ENCODE measurements at places on chromosomes 7 and 10. TPM values are rescaled to one million over a fixed set of nuclear protein-coding genes. Genes with fewer than 3 reads are reported as not detected.

Gene ZNF503
- total RNA-seq = 3.6 TPM

DNA sequence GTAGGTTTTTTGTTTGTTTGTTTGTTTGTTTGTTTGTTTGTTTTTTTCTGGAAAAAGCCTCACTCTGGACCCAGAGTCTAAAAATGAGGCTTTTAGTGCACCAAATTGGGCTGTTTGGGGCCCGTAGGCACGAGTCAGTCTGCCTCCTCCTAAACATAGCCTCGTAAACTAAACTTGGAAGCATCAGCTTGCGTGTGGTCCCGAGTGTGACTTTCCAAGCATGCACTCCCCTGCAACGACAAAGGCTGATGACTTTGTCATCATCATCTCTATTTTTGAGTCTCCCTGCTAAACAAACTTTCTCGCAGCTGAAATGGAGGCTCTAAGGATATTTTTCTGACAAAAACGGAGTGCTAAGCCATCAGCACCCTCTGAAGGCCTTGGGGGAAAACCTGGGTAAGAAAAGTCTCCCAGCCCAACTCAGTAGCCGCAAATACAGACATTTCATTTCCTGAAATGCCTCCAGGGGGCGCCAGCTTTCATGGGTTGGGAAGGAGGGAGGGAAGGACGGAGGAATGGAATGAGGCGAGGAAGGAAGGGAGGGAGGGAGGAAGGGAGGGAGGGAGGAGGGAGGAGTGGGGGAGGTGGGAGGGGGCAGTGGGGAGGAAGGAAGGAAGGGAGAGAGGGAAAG is 245.9 kb downstream of the KCNMA1 start:
- peak; percentile 79 for DNase-seq
- no peaks in the 10 kb centered on the region for H3K36me3 ChIP-seq
- no peaks in the 10 kb centered on the region for H3K27me3 ChIP-seq
- H3K27ac ChIP-seq = peak overlapping the region; percentile 65

DNA sequence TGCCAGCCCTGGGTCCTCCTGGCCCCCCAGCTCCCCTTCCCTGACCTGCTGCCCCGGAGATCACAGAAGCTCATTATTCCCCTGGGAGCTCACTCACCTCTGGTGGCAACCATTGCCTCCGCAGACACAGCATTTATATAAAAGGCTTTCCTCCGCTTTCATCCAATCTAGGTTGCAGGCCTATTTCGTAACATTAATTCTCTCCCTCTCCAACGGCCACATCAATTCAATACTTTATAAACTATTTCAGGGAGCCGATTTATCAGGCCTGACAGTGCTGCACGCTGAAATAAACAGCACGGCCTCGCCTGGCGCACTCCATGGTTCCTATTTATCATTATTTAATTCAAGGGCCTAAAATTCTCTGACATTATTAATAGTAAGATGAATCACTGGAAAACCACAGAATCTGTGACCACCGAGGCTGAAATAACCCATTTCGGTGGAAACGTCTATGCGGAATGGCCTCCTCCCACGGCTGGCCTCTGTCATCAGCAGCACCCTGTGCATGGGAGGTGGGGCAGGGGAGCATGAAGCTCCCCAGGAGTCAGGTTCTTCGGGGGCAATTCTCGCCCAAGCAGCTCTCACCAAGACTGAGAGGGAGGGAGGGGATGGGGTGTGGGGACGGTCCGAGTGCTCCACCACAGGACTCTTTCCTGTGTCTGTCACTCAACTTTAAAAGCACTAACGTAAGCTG is 249.3 kb upstream of the PFKP start:
- no peak for DNase-seq
- no peaks in the 10 kb centered on the region for H3K36me3 ChIP-seq
- H3K27ac ChIP-seq = no peak overlapping the region
- no peaks in the 10 kb centered on the region for H3K4me1 ChIP-seq
- H3K27me3 ChIP-seq = no peaks in the 10 kb centered on the region

DNA sequence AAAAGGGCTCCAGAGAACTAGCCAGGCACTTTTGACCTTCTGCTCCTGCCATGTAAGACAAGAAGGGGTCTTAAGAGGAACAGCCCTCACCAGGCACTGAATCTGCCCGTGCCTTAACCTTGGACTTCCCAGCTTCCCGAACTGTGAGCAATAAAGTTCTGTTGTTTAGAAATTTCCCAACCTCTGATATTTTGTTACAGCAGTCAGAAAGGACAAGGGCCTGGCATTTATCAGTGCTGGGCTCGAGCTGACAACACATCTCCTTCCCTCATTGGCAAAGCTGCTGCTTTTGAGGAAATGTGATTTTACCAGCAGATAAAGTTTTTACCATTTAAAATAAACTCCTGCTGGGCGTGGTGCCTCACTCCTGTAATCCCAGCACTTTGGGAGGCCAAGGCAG is 103.5 kb downstream of the GPR26 start:
- H3K27me3 ChIP-seq = no peaks in the 10 kb centered on the region
- no peak overlapping the region for H3K4me3 ChIP-seq
- H3K36me3 ChIP-seq = no peaks in the 10 kb centered on the region
- H3K27ac ChIP-seq = no peak overlapping the region
- no peaks in the 10 kb centered on the region for H3K4me1 ChIP-seq
- no peak for DNase-seq

- no peaks in the 10 kb centered on the region for H3K4me1 ChIP-seq
- no peaks in the 10 kb centered on the region for H3K27me3 ChIP-seq
- no peak overlapping the region for H3K27ac ChIP-seq
These were observed 45.5 kb upstream of the ANAPC16 start for GRCh38 chr10:72170263-72170662.

GRCh38 chr10:31759124-31759798 is 169.4 kb downstream of the ARHGAP12 start:
- H3K27me3 ChIP-seq = no peaks in the 10 kb centered on the region
- peak overlapping the region; percentile 97 for H3K27ac ChIP-seq
- peak overlapping the region; percentile 83 for H3K4me3 ChIP-seq
- H3K4me1 ChIP-seq = peaks cover 6% of the 10 kb centered on the region
- peak; percentile 45 for DNase-seq
- no peaks in the 10 kb centered on the region for H3K36me3 ChIP-seq

Gene SMO
- 11.8 TPM for total RNA-seq

Gene H2BK1
- total RNA-seq = not detected

DNA sequence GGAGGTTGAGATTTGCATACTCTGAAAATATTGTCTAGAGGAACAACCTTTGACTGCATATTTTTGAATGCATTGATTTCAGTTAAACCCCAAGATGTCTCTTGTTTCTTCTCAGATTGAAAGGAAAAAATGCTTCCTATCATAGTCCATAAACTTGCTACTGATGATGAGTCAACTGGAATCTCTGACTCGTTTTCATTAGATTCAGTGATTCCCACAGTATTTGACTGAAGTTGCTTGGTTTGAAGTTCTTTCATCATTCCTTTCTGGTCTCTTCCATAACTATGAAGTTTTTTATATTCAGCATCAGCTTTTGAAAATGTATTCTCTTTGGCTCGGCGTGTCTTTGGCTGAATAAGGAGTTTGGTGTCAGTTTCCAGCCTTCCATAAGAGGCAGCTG is 10.7 kb downstream of the PEX1 start:
- DNase-seq = no peak
- no peaks in the 10 kb centered on the region for H3K4me1 ChIP-seq
- no peak overlapping the region for H3K27ac ChIP-seq
- no peaks in the 10 kb centered on the region for H3K27me3 ChIP-seq
- H3K4me3 ChIP-seq = no peak overlapping the region

DNA sequence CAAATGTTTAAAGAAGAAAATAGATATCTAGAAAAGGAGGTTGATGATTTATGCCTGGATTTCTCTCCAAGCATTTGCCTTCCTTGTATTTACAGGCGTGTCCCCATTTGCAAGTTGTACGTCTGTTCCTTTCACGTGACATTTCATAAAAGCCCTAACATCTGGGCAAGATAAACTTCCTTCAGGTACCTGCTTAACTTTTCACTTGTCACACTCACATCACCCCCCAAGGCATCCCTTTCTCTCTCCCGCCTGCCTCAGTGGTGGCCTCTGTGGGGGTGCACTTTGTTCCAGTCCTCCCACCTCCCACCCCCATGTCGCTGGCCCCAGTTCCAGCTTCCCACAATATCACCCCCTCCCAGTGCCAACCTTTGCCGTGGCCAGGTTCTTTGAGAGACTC is 6.7 kb downstream of the TWIST1 start:
- H3K27ac ChIP-seq = peak overlapping the region; percentile 42
- DNase-seq = no peak
- no peaks in the 10 kb centered on the region for H3K27me3 ChIP-seq
- no peaks in the 10 kb centered on the region for H3K4me1 ChIP-seq
- H3K4me3 ChIP-seq = peak overlapping the region; percentile 14
- no peaks in the 10 kb centered on the region for H3K36me3 ChIP-seq

DNA sequence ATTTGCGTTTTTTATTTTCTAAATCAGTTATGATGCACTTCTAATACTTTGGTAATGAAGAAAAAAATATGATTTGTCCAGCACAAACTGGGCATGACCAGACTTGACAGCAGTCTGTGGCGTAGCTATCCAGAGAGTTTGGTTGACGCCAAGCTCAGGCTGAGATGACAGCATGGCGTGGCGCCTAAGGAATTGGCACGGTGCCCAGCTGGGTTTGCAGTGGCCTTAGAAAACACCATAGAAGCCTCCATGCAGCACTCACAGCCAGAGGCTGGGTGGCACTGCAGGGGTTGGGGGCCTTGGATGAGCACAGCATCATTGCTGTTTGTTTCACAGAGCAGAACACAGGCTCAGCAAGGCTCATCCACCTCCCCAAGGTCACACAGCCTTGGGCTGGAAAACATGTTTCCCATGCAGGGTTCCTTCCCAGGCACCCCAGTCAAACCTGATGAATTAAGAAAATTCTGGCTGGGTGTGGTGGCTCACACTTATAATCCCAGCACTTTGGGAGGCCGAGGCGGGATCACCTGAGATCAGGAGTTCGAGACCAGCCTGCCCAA is 88.9 kb downstream of the GTF2IRD1 start:
- H3K4me3 ChIP-seq = no peak overlapping the region
- DNase-seq = peak; percentile 46
- no peaks in the 10 kb centered on the region for H3K4me1 ChIP-seq
- no peaks in the 10 kb centered on the region for H3K27me3 ChIP-seq
- H3K36me3 ChIP-seq = no peaks in the 10 kb centered on the region

- no peak overlapping the region for H3K27ac ChIP-seq
- no peaks in the 10 kb centered on the region for H3K27me3 ChIP-seq
- H3K4me3 ChIP-seq = no peak overlapping the region
- no peaks in the 10 kb centered on the region for H3K4me1 ChIP-seq
- no peak for DNase-seq
These were observed 79.3 kb upstream of the PDZD8 start for GRCh38 chr10:117454502-117454901.

GRCh38 chr10:63770523-63770922 is 249.3 kb downstream of the REEP3 start:
- H3K27me3 ChIP-seq = no peaks in the 10 kb centered on the region
- H3K36me3 ChIP-seq = no peaks in the 10 kb centered on the region
- no peak overlapping the region for H3K27ac ChIP-seq
- DNase-seq = no peak

Gene SFRP5
- total RNA-seq = 0.33 TPM

DNA sequence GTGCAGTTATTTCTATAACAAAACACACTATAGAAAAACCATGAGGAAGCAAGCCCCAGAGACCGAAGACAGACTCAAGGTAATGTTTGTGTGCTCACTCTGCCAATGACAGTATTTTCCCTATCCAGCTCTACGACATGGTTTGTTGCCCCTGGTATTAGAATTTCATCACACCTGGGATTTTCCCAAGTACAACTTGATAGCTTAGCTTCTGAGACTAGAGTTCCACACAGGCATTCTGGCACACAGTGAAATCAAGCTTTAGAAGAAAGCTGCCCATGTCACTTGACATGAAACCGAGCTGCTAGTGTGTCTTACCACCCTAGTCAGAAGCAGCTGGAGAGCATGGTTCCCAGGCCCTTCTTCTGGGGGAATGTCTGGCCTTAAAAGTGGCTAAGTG is 44.1 kb upstream of the AKR1E2 start:
- no peaks in the 10 kb centered on the region for H3K27me3 ChIP-seq
- H3K27ac ChIP-seq = no peak overlapping the region
- H3K4me3 ChIP-seq = no peak overlapping the region
- H3K4me1 ChIP-seq = no peaks in the 10 kb centered on the region
- DNase-seq = no peak

- no peaks in the 10 kb centered on the region for H3K27me3 ChIP-seq
- H3K4me3 ChIP-seq = no peak overlapping the region
- H3K36me3 ChIP-seq = peaks cover 1% of the 10 kb centered on the region
- no peak overlapping the region for H3K27ac ChIP-seq
These were observed 68.6 kb downstream of the MMRN2 start for GRCh38 chr10:86888585-86889381.

- H3K4me3 ChIP-seq = no peak overlapping the region
- no peaks in the 10 kb centered on the region for H3K27me3 ChIP-seq
- no peaks in the 10 kb centered on the region for H3K36me3 ChIP-seq
- no peak overlapping the region for H3K27ac ChIP-seq
These were observed 137.6 kb downstream of the NRP1 start for GRCh38 chr10:33196710-33197491.

- H3K4me3 ChIP-seq = no peak overlapping the region
- DNase-seq = no peak
- H3K36me3 ChIP-seq = no peaks in the 10 kb centered on the region
- no peaks in the 10 kb centered on the region for H3K27me3 ChIP-seq
These were observed 352.6 kb upstream of the AUTS2 start for GRCh38 chr7:69245646-69246045.

Gene CPSF4
- total RNA-seq = 40.6 TPM

GRCh38 chr10:54914049-54914448 is 113.0 kb upstream of the PCDH15 start:
- no peak overlapping the region for H3K4me3 ChIP-seq
- no peaks in the 10 kb centered on the region for H3K27me3 ChIP-seq
- no peak for DNase-seq

DNA sequence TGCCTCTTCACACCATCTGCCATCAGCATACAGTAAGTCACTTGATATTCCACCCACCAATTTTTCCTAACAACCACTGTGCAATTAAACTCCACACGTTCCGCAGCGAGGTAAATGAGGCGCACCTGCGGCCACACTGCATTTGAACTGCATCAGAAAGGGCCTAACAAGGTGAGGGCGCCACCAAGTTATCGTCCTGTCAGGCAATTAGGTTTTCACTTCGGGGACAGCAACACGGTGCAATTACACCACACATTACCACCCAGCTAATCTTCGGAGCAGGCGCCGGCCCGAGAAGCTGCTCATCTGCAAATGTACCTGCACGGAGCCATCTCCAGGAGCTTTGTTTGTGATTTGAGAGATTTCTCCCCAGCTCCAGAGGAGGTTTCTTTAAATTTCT is 84.4 kb downstream of the EBF3 start:
- H3K27ac ChIP-seq = no peak overlapping the region
- no peaks in the 10 kb centered on the region for H3K4me1 ChIP-seq
- DNase-seq = no peak
- no peak overlapping the region for H3K4me3 ChIP-seq
- no peaks in the 10 kb centered on the region for H3K27me3 ChIP-seq

GRCh38 chr7:126993626-126994213 is 259.0 kb downstream of the GRM8 start:
- no peak for DNase-seq
- H3K36me3 ChIP-seq = no peaks in the 10 kb centered on the region
- no peaks in the 10 kb centered on the region for H3K4me1 ChIP-seq
- peaks cover 3% of the 10 kb centered on the region for H3K27me3 ChIP-seq
- no peak overlapping the region for H3K27ac ChIP-seq

Data from breast epithelium (tissue), 4 donors.